Activated CD8-positive, alpha-beta memory T cell treated with anti-CD3 and anti-CD28 coated beads, Interleukin-2, amount 50 U/mL, for 4 hours (primary cell): ENCODE measurements at places on chromosomes 11 and 22.

GRCh38 chr11:69088676-69089146, 40.0 kb downstream of the TPCN2 start:
- DNase-seq = peak; percentile 59

- DNase-seq = no peak
These were observed 3.8 kb downstream of the SUSD2 start for GRCh38 chr22:24185001-24185500.

DNA sequence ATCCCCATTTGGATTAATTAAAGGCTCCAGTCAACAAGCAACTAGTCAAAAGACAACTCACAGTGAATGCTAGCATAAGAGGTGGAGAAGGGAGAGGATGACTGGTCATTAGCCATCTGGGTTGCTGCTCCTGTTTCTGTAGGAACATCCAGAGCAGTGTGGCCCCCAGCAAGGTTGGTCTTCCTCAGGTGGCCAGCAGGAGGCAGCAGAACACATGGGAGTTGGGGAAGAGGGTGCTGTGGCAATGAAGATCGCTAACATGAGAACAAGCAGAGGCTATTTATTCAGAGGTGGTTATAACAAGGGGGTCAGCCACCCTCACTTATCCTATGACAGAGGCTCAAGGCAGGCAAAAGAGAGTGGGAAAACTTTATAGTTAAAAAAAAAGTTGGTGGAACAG, 21.3 kb downstream of the IZUMO1R start:
- DNase-seq = peak; percentile 20

GRCh38 chr22:37979782-37980181, 4.6 kb downstream of the SOX10 start:
- no peak for DNase-seq

DNA sequence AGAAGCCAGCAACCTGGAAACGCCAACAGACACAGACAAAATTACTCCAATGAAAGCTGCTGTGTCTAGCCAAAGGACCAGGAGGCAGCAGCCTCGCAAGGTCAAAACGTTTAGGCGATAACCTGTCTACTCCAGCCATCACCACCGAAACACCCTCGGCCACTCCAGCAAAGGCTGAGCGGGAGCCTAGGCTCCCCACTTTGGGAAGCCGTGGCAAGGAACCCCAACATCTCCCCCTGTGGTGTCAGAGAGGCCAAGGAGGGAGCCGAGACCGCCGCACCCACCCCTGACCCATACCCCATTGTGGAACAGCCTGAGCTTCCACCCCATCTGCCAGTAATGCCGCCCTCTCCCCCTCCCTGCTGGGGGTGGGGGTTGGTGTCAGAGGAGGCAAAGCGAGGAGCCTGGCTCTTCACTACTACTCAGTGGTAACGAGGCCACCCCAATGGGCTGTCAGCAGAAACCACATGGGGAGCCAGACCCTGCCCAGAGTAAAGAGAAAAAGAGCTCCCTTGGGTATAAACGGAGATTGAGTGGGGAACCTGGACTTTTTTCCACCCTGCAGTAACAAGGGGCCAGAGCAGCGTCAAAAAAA, 33.9 kb upstream of the SEPTIN5 start:
- no peak for DNase-seq

DNA sequence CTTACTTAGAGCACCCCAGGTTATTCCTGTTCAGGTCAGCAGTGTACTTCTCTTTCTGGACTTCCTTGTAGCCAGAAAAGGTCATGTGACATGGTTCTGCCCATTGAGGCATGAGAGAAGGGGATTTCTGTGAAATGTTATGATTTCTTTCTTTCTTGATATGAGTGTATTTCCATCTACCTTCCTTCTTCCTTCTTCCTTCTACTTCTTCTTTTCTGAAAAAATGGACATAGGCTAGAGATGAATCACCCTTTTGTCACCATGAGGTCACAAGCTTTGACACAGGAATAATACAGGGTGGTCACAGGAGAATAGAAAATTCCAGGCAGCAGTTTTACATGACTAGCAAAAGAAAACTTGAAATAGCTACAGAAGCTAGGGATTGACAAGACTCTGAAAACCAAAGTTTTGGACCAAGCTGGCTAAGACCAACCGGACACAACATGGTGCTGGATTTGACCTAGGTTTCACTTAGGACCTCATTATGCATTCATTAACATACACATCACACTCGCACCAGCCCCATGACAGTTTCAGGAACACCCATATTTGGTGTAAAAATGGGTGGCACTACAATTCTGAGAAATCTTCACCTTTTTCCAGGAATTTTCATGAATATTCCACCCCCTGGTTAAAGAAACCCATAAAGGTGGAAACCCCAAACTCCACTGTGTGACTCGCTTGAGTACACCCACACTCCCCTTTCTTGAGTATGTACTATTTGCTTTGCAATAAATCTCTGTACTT, 21.2 kb upstream of the MAP6 start:
- DNase-seq = no peak

DNA sequence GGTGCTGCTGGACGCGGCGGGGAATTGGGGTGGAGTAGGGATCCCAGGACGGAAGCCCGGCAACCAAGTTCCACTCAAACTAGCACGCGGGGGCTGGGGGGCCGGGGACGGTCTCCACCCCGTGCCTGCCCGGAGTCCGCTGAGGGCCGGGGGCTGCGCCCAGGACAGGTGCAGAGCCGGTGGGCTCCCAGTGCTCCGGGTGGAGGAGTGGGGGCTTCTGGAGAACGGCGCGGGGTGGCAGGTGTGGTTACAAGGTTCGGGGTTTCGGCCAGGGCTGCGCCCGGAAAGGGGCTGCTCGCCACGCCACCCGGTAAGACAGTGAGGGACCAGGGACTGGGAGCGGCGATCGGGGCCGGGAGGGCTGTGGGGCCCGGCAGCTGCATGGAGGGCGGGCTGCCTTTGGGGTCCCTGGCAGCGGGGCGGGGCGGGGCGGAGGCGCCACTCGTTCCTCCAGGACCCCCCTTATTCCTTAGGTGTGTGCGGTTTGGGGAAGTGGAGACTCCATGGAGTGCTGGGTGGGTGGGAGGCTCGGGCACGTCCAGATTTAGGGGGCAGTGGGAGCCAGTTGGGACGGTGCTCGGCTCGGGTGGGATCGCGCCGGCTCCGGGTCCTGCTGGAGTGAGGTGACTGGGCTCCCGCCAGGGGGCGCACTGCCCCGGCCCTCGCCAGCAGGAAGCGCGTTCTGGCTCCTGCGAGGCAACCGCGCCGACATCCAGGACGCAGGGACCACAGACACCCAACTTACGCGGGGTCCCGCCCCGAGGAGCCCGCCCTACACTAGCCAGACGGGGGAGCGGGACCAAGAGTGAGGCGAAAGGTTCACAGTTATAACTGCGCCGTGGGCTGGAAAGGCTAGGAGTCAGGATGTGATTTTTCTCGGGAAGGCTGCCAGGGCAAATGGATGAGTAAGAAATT, 868 bp downstream of the TSPAN18 start:
- DNase-seq = peak; percentile 80

DNA sequence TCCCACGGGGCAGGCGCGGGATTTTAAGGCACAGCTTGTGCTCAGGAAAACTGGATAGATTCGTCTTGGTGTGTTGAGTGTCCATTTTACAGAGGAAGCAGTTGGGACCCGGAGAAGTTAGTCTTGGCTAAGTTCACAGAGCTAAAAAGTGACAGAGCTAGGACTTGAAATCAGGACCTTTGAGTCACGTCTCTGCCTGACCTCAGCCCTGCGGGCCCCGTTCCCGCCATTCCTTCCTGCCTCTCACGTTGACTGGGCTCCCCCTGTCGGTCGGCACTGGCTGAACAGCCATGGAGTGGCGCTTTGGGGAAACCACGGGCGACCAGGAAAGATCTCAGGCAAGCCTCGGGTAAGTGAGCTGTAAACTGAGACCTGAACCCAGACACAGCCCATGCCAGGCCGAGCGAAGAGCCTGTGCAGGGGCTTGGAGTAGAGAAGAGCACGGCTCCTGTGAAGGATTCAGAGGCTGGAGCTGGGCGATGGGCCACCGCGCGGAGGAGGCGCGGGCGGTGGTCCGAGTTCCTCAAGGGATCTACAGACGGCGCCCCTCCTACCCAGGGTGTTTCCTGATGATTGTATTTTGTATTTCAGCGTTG, 54.1 kb downstream of the WNT11 start:
- peak; percentile 84 for DNase-seq

DNA sequence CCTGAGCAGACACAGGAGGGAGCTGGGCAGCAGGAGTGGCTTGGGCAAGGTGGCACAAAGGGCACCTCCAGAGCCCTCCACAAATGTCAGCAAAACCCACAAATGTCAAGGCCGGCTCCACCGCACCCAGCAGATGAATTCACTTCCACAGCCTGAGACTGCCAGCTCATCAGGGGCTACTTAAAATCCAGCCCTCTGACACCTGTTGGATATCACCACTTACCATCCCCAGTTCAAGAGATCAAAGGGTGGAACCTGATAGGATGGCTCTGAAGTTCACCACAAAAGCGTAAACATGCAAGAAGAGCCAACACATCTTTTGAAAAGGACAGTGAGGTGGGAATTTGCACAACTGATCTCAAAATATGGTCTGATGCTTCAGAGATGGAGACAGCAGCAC, 168.6 kb upstream of the GRK3 start:
- no peak for DNase-seq

DNA sequence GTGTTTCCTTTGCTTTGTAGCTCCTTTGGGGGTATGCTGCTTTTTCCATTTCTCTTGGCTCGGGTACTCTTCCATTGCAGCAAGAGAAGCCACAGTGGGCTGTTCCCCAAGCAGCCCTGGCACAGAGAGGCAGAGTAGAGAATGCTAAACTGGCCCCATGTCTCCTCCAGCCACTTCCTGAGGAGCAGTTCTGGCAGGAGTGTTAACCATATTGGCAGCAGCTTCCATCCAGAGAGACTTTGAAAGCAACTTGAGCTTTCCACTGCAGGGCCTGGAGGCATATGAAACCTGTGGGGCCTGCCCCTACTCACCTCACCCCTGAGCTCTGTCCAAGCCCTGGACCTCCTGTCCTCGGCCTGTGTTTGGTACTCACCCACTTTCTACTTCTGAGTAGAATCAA, 61.8 kb downstream of the ALX4 start:
- DNase-seq = no peak

DNA sequence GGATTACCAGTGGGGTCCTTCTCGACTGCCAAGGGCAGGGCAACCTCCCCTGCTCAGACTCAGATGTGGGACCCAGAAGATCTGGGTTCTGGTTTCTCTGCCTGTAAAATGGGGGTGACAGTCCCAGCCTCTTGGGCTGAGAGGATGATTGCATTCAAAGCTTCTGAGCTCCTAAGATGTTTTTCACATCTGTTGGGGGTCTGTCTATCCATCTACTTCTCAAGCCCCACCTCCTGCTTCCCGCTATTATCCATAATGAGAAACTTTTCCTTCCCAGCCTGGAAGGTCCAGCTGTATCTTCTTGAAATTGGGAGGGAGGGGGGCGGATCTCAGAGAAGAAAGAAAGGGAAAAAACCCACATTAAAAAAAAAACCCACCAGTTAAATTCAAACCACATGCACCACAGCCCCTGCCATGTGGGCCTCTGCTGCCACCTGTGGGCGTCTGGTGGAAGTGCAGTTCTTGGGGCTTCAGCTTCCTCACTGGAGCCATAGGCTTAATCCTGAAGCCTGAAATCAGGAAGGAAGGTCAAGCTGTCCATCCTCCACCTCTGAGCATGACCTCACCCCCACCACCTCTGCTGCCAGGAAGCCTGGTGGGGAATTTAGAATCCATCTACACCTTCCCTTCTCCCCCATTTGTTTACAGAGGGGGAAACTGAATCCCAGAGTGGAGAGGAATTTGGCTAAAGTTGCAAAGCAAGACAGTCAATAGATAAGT, 27.3 kb downstream of the ARHGEF17 start:
- peak; percentile 82 for DNase-seq

DNA sequence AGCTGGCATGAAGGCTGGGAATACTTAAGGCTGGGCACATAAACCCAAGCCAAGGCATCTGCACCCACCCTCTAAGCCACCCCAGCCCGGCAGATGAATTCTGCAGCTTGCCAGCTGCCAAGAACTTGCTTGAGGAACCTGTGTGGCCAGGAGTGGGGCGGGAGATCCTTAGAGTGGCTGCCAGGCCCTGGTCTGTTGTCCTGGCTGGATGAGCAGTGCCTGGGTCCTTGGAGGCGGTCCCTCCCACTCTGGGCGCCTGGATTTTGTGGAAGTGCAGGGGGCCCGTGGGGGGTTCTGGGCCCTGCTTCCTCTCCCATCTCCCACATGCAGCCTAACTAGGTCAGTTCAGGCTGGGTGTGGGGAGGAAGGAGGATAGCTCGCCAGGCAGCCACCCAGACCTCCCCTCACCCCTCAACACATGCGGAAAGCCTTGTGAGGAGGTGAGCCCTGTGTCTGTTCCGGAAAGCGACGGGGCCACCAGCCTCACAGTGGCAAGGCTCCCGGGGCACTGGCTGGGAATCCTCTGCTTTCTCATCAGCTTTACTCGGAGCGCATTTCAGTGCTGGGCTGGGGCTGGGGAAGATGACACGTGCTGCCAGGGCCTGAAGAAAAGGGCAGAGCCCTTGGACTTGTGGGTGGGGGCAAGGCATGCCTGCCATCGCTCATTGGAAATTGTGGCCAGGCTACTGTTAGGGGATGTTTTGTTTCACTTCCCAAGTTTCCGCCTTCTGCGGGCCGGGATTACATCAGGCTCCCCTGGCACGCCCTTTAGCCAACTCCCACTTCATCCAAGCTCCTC, 8.4 kb downstream of the DAGLA start:
- no peak for DNase-seq

DNA sequence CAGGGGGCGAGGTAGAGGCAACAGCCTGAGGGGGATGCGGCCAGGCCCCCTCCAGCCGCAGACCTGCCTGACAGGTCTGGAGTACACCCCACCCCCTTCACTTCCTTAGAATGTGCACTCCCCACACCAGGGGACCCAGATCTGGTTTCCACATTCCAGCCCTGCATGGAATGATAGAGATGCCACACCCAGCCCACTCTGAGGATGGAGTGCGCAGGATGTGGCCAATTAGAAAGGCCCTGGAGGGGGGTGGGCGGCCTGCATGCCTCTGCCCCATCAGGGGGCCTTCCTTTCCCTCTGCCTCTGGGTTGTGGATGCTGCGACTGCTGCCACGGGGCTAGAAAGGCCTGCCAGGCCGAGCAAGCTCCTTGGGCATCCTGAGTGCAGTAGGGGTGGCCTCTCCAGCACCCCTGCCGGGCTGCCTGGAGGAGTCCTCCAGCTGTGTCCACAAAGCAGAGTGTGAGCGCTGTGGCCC, 28.2 kb upstream of the MGAT3 start:
- no peak for DNase-seq

- no peak for DNase-seq
These were observed 51.3 kb downstream of the BIRC2 start for GRCh38 chr11:102398297-102398696.

DNA sequence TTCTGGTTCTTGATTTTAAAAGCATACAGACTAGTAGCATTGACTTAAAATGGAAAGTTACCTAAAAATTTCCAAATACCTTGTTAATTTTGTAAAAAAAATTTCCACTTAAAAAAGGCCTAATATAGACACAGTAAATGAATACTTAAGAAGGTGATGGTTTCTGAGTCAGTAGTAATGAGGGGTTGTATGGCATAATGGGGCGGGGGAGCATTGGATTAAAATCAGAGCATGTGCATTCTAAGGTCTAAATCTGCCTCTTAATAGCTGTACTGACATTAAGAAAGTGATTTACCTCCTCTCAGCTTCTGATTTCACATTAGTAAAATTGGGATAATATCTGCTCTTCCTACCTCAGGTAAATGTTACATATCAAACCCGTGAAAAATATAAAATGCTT, 446.5 kb downstream of the AASDHPPT start:
- DNase-seq = no peak

GRCh38 chr11:5153574-5154431, 754 bp downstream of the OR52A1 start:
- no peak for DNase-seq
